Fibroblast of lung (primary cell): ENCODE measurements at places on chromosomes 13 and 19. TPM values are rescaled to one million over a fixed set of nuclear protein-coding genes. Genes with fewer than 3 reads are reported as not detected.
A peak's percentile ranks its signal among the peaks of the same experiment; 100 is the strongest.

The NKPD1 gene
- total RNA-seq, result 0.17 and 0.26 TPM in 2 replicates

The ZNF793 gene
- total RNA-seq, result 2.6 and 5.9 TPM in 2 replicates

The CYP2S1 gene
- total RNA-seq, result 2.1 and 3.5 TPM in 2 replicates

The B9D2 gene
- 4.1 and 5.3 TPM in 2 replicates for total RNA-seq

The PRRG2 gene
- total RNA-seq, result 0.17 and 0.51 TPM in 2 replicates

The THOP1 gene
- total RNA-seq, result 28.8 and 49.5 TPM in 2 replicates

The PCDH9 gene
- 0.26 and 0.50 TPM in 2 replicates for total RNA-seq

The DPRX gene
- not detected in 2 replicates for total RNA-seq

The UNC13A gene
- total RNA-seq, result under 0.01 TPM in 2 replicates

The NFIC gene
- total RNA-seq, result 34.9 and 66.4 TPM in 2 replicates

DNA sequence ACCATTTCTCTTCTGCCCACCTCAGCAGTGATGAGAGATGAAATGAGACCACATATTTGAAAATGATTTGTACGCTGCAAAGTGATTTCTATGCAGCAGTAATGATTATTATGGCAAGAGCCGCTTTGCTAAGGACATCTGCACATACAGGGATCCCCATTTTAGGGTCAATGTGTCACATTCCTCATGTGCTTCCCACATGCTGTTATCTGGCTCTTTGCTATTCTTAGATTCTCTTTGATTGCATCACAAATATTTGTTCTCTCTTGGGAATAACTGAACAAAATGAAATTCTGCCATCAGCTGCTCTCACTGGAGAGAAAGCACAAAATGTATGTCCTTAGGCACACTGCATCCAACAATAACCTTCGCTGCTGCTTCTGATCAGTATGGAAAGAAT is 209.5 kb upstream of the IPO5 start:
- DNase-seq, result peak; percentile 28

DNA sequence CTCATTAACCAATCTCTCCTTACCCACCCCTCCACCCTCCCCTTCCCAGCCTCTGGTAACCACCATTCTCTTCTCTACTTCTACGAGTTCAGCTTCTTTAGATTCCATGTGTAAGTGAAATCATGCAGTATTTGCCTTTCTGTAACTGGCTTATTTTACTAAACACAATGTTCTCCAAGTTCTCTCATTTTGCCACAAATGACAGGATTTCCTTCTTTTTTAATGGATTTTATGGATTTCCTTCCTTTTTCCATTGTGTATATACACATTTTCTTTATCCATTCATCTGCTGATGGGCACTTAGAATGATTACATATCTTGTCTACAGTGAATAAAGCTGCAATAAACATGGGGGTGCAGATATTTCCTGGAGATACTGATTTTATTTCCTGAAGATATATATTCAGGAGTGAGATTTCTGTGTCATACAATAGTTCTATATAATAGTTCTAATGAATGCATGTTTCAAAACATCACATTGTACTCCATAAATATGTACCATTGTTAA is 20.2 kb downstream of the KCTD12 start:
- no peak for DNase-seq

- DNase-seq, result peak; percentile 15
These were observed 56.5 kb downstream of the HSPH1 start for GRCh38 chr13:31105020-31105795.

DNA sequence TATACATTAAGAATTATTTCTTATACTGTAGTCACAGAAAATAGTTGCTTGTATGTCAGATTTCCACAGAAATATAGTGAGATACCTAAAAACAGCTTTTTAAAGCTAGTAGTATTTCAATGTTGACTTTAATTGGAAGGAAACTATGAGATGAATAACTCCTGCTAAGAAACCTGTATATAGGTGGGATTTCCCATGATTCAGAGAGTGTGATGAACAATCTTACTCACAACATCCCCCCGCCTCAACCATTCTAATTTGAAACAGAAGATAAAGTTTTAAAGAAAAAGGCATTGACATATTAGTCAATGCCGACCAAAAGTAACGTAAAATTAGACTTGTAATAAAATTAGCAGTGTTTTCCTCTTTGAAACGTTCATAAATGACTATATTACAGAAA is 1.4 kb upstream of the MIR17HG start:
- no peak for DNase-seq

DNA sequence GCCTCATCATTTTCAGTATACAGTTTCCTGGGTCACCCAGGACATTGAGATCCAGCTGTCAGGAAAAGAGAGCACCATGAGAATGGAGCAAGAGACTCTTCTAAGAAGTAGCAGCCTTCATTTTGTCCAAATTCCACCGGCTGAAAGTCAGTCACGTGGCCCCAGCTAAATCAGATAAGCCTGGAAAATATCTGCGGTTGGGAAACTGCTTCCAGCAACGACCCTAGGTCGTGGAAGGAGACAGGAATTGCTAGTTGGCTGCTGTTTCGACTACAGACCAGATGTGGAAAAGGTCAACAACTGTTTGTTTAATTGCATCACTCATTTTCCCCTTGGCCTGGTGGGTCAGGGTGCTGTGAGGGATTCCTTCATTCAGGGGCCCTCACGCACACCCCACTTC is 107.0 kb downstream of the ZNF536 start:
- no peak for DNase-seq

DNA sequence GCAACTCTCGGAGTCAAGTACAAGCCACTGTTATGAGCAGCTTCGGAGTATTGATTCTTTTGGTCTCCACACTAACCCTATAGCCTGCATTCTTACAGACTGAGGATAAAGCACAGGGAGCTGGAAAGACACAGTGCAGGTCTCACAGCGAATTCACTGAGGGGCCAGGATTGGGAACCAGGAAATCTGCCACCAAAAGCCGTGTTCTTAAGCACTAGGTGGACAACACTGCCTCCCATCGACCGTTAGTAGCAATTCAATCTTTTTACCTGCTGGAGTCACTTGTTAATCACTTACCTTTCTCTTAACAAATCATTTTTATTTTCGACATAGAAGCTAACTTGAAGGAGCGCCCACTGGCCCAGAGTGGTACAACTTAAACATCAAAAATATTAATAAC is 6.3 kb downstream of the PMIS2 start:
- peak; percentile 16 for DNase-seq

DNA sequence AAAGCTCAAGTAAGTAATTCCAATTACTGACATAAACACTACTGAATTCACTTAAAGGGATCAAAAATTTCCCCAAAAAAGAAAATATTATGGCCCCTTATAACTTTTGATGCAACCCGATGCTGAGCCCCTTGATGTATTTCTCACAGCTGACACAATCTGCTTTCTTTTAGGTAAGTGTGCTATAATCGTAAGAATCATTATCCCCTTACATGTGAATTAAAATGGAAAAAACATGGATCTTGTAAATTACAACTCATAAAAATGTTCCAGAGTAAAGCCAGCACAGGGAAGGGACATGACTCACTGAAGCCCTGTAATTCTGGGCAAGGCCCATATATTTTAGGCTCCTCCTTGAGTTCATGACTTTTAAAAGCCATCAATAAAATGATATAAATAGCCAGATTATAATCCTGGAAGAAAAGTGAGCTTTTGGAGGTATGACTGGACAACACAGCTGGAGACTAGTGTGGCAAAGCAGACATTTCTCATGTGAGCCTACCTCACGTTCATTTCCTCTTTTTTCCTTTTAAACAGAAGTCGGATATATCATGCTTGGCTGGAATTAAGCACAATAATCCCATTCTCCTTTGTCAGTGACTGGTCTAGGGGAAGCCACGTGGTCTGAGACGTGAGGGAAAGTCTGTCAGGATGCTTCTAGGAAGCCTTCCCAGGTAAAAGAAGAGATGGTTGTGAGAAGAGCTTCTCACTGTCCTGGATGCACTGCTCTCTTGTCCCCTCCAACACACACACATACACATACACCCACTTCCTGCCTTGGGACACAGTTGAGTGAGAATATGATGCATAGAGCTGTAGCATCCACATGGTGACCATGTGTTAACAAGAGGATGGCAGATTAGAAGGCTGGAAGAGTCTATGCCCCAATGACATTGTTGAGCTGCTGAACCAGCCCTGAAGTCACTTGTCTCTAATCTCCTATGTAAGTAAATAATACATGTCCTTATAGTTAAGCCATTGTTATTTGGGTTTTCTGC is 165.4 kb downstream of the RGCC start:
- peak; percentile 54 for DNase-seq

DNA sequence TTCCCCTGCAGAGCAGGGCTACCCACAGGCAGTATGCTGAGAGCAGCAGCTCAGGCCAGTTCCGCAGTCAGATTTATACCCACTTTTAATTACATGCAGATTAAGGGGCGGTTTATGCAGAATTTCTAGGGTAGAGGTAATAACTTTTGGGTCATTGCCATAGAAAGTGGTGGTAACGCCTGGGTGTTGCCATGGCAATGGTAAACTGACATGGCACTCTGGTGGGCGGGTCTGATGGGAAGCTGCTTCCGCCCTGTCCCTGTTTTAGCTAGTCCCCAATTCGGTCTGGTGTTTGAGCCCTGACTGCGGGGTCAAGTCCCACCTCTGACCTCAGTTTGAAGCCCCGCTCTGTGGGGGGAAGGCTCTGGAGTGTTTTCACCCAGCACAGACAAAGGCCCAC is 141.1 kb upstream of the VSTM2B start:
- DNase-seq, result no peak

DNA sequence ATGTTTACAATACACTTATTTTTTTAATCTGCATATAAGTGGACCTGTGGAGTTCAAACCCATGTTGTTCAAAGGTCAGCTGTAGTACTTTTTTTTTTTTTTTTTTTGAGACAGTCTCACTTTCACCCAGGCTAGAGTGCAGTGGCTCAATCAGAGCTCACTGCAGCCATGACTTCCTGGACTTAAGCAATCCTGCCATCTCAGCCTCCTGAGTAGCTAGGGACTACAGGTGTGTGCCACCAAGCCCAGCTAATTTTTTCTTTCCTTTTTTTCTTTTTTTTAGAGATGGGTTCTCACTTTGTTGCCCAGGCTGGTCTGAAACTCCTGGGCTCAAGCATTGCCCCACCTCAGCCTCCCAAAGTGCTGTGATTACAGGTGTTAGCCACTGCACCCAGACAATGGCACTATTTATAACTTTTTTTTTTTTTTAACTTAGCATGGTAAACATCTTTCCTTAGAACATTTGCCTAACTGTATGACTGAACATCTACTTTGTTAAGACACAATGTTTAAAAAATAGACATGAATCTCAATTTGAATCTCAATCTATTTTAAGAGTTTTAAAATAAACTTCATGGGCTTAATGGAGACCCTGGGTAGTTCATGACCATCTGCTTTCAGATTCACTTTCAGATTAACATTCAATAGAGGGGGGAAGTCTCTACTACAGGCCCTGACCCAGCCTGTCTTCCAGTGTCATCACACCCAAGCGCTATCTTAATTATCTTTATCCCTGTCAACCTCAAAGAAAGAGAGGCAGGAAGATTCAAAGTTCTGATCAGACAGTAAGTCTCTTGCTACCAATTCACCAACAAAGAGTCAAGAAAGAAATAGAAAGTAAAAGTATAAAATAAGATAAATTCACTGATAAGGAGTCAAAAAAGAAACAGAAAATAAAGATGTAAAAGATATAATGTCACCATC is 97.7 kb upstream of the DOCK9 start:
- DNase-seq, result no peak

- no peak for DNase-seq
These were observed 216.9 kb upstream of the RXFP2 start for GRCh38 chr13:31522396-31522795.

DNA sequence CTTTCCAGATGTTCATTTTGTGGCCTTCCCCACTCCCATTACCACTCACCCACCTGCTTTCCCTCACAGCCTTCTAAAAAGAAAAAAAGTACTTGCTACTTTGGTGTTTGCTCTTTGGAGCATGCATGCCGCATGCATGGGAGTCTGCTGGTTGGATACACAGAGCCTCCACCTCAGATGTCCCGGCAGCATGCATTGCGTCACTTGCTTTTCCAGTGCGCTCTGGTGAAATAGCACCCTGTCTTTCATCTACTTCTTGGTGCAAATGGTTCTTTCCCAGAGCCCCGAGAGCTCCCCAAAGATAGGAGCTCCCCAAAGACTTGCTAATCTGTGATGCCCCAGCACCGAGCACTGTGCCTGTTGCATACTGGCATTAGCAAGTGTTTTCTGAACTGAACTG is 333.2 kb upstream of the ZNF507 start:
- DNase-seq, result no peak

- DNase-seq, result no peak
These were observed 106.1 kb downstream of the SLC25A15 start for GRCh38 chr13:40895227-40896184.

GRCh38 chr13:25843692-25844091 is 208.1 kb downstream of the SHISA2 start:
- DNase-seq, result no peak

DNA sequence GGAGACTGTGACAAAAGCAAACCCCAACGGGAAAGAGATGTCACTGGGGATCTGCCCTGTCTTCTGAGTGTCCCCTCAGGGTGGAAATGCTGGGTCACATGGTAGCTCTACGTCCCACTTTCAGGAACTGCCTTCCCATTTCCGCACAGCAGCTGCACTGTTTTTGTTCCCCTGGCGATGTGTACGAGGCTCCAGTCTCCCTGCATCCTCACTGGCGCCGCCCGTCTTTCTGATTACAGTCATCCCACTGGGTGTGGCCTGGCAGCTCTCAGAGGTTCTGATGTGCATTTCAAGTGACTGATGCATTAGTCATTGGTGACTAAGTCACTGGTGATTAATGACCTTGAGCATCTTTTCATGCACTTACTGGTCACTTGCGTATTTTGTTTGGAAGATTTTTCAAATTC is 21.2 kb downstream of the PCID2 start:
- peak; percentile 99 for DNase-seq

DNA sequence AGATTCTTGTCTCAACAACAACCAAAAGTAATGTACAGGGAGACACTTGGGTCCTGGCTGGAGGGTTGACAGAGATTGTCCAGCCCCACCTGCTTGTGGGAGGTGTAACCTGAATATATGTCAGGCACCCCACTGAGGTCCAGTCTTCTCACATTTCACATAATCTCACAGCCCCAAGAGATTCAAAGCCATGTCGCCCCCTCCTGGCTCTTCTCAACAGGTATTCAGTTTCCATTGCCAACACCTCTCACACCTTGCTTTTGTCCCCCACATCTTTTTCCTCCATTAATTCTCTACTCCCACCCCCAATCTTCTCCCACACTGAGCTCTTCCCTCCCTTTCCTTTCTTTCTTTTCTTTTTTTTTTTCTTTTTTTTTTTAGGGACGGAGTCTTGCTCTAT is 11.2 kb downstream of the UNC13A start:
- DNase-seq, result no peak

DNA sequence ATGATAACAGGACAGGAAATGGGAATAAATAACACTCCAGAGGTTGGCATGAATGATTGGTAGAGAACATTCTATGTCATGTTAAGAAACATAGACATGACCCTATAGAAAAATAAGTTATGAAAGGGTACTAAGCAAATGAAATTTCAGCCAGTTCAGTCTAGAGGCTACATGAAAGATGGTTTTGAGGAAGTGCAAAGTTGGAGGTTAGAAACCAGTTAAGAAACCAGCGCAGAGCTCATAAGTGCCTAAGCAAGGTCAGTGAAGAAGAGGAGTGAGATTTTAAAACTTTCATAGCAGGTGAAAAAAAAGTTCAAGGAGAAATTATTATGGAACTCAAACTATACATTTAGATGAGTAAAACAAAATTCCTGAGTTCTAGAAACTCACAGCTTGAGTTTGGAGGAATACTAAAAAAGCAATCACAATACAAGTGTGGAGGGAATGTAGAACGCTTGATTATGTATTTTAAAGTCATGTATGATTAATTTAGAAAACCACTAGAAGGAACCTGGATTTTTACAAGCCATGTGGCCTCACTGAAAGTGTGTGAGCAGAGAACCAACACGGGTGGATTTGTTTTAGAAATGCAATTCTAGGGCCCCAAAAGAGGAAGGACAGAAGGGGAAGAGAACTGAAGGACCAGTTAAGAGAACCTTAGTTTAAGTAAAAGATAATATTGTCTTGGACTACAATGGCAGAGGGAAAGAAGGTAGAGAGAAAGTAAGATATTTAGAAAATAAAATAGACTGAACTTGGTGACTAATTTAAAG is 162.4 kb downstream of the PCDH20 start:
- no peak for DNase-seq
